NCI-H2171 treated with DMSO at 0.1 percent for 48 hours (cell line): ENCODE measurements at places on chromosomes 13 and 19.
A peak's percentile ranks its signal among the peaks of the same experiment; 100 is the strongest.

- no peak for DNase-seq
Observed at GRCh38 chr13:99277629-99278028, 19.4 kb upstream of the GPR18 start.

- DNase-seq: no peak
Observed at GRCh38 chr19:2109046-2109864, 12.5 kb downstream of the IZUMO4 start.

GRCh38 chr19:952049-952679 lies 26.3 kb downstream of the ARID3A start:
- no peak for DNase-seq

GRCh38 chr13:45838171-45838745 lies 13.3 kb downstream of the SIAH3 start:
- DNase-seq: peak; percentile 43

DNA sequence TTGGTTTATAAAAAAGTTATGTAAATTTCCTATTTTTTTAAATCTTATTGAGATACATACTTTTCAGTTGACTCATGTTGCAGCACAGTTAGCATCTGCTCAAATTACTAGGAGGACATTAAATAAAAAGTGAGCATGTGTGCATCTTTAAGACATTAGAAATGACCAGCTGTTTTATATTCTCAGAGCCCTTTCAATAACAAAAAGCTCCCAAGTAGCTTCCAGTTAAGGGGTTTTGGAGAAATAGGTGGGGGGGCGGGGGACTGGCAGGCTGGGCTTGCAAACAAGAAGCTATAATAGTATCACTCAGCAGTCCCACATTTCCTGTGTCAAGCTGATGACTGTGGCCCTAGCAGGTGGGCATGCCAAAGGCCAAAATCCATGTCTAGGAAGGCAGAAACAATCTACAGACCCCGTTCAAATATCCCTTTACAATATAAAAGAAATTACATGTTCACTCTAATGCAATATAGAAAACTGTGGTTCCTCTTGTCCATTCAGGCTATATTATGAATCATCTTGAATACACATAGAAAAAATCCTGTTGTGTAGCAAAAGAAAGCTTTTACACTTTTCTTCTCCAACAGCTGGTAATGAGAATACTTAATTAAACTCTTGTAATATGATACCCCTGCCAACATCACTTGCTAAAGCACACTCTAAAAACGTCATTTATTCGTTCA lies 1713.2 kb upstream of the SLC10A2 start:
- DNase-seq: peak; percentile 78

DNA sequence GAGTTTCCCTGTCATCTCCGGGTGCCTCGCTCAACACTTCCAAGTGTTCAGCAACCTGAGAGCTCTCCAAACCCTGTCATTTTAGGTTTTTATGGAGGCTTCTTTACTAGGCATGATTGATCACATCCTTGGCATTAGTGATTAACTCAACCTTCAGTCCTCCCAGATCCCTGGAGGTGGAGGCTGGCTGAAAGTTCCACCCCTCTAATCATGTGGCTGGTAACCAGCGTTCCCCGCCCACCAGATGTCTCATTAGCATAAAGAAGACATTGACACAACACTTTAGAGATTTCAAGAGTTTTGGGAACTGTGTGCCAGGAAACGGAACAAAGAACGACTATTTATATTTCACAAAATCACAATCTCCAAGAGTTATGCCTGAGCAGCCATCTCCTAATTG lies 71.1 kb upstream of the RGCC start:
- no peak for DNase-seq

DNA sequence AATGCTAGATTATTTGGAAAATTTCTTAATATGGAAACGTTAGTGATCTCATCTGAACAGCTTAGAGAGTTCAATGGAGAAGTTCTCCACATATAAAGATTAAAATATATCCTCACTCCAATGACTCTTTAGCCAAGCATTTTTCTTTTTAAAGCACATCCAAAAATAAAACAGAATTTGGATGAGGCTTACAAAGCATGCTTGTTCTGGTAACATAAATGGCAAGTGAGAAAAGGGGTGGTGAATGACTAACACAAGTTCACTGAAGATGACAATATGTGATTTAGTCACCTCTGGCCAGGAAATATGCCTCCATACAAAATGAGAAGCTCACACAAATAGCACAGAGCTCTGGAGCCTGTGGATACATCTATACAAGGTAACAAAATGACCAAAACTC lies 253.0 kb downstream of the PCDH20 start:
- no peak for DNase-seq

- DNase-seq: no peak
Observed at GRCh38 chr19:30123611-30124010, 181.6 kb downstream of the URI1 start.

- DNase-seq: peak; percentile 82
Observed at GRCh38 chr19:34134190-34135053, 37.9 kb upstream of the LSM14A start.

GRCh38 chr19:35902870-35903475 lies 644 bp downstream of the HCST start:
- DNase-seq: no peak

- DNase-seq: no peak
Observed at GRCh38 chr13:95763601-95764000, 86.7 kb downstream of the DNAJC3 start.

- DNase-seq: no peak
Observed at GRCh38 chr13:35449821-35450220, 26.7 kb downstream of the MAB21L1 start.

GRCh38 chr19:7856109-7856591 lies 18.0 kb downstream of the PRR36 start:
- DNase-seq: no peak

- DNase-seq: no peak
Observed at GRCh38 chr13:53460796-53461195, 432.2 kb downstream of the OLFM4 start.

- DNase-seq: no peak
Observed at GRCh38 chr13:39385621-39386231, 217.3 kb downstream of the LHFPL6 start.

DNA sequence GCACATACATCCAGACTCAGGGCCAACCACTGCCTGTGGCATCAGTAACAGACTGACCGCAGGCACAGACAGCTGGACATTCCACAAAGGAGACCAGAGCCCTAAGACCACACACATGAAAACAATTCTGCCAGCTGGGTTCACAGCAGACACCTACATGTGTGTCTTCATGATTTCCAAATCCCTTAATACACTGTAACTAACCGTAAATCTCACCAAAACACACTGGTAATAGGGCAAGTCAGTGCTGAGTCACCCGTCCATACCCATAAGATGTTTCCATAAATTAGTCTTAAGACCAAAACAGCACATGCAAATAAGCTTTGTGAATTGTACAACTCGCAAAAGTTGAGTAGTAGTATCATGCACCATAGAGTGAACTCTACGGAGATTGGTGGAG lies 65.4 kb downstream of the TUBGCP3 start:
- no peak for DNase-seq

- no peak for DNase-seq
Observed at GRCh38 chr19:55253842-55254624, 4.8 kb downstream of the PPP6R1 start.

DNA sequence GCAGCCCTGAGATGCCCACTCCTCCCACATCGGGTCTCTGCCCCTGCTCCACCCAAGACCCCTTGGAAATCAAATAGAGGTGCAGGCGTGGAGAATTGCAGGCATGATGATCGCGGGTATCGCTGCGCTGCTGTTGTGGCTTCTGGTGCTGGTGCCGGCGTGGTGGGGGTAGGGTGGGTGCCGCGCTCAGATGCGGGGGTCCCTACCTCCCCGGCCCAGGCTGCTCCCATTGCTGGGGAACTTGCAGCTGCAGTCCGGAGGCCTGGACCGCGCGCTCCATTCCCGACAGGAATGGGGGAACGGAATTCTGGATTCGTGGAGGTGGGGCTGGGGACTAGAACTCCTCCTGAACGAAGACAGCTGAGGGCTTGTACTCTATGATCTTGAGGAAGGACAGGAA lies 20.4 kb downstream of the CYP2F1 start:
- DNase-seq: no peak

DNA sequence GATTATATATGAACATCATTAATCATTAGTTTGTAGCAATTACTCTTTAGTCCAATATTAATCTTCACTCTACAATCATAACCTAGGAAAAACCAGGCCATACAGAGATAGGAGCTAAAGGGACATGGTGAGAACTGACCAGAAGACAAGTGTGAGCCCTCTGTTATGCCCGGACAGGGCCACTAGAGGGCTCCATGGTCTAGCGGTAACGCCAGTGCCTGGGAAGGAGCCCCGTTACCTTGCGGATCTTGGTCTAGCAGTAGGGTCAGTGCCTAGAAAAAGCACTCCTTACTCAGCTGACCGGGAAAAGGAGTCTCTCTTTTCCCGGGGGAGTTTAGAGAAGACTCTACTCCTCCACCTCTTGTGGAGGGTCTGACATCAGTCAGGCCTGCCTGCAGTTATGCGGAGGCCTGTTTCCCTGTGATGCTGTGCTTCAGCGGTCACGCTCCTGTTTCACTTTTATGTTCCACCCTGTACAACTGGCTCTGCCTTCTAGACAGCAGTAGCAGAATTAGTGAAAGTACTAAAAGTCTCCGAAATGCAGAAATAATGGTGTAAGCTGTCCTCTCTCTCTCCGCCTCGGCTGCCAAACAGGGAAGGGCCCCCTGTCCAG lies 13.8 kb downstream of the OR7D4 start:
- DNase-seq: peak; percentile 26

- no peak for DNase-seq
Observed at GRCh38 chr19:34985249-34986022, 14.7 kb upstream of the GRAMD1A start.

GRCh38 chr13:86986448-86986847 lies 684.7 kb upstream of the SLITRK5 start:
- no peak for DNase-seq

DNA sequence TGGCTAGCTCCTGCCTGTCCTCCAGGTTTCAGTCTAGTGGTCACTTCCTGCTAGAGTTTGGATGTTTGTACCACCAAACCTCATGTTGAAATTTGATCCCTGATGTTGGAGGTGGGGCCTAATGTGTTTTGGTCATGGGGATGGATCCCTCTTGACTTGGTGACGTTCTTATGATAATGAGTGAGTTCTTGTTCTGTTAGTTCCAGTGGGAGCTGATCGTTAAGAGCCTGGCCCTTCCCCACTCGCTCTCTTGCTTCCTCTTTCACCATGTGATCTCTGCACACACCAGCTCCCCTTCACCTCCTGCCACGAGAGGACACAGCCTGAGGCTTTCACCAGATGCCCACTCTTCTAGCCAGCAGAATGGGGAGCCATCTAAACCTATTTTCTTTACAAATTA lies 86.8 kb upstream of the SCEL start:
- no peak for DNase-seq

GRCh38 chr13:70388935-70389334 lies 280.7 kb upstream of the KLHL1 start:
- DNase-seq: no peak

- DNase-seq: no peak
Observed at GRCh38 chr19:15641901-15642491, 1.3 kb downstream of the CYP4F3 start.

- DNase-seq: no peak
Observed at GRCh38 chr19:40703029-40703755, 12.7 kb upstream of the NUMBL start.

DNA sequence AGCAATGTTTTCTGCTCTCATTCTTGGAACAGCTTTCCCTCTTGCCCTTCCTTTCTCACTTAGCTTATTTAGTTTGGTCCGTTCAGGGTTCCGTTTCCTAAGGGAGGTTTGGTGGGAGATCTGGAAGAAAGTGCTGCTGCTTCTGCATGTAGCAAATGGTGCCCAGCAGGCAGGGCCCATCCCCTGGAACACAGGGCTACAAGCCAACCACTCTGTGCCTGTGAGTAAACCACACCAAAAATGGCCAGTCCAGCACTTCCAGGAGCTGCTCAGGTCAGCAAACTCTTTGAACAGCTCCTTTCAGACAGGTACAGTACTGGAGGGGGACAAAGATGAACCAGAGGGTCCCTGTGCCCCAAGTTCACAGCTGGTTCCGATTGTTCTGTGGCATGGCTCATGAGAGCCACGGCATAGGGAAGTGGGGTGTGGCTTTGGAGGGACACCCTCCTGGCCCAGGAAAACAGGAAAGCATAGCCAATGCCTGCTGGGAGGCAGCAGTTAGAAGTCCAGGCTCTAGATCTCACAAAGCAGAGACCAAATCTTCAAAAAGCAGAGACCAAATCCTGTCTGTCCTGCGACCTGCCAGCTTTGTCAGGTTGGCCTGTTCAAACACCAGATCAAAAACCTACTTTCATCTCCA lies 39.5 kb downstream of the FAM124A start:
- DNase-seq: no peak

DNA sequence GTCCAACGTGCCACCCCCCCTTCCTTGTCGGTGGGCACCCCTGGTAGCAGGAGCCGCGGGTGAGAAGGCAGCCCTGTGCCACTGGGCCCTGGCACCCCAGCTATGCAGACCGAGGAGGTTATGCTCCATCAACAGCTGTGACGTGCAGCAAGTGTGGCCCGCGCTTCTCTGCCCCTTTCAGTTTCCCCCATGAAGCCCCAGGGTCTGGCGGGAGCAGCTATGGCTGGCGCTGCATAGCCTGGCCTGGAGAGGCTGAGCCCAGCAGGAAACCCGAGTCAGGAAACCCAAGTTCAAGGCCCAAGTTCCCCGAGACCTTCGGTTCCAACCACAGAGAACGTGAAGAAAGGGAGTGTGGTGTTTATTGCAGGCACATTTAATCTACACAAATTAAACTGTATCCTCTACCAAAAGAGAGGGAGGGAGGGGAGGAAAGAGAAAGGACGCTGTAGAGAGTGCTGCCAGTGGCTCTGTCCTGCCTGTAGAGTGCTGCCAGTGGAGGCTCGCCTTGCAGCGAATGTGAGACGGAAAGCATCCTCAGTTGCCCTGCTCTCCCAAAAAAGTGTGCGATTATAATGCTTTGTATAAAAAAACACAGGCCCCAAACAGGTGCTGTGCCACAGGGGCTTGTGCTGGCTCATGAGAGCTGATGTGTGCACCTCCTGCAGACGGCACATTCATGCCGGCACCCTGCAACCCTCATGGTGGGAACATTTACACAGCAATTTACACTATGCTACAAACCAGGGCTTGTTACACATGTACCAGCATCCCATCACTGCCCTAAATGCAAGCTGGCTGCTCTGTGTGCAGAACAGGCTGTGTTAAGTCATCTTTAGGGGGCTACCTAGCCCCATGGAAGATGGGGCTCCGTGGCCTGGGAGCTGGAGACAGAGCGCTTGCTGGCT lies 16.3 kb downstream of the POP4 start:
- no peak for DNase-seq

DNA sequence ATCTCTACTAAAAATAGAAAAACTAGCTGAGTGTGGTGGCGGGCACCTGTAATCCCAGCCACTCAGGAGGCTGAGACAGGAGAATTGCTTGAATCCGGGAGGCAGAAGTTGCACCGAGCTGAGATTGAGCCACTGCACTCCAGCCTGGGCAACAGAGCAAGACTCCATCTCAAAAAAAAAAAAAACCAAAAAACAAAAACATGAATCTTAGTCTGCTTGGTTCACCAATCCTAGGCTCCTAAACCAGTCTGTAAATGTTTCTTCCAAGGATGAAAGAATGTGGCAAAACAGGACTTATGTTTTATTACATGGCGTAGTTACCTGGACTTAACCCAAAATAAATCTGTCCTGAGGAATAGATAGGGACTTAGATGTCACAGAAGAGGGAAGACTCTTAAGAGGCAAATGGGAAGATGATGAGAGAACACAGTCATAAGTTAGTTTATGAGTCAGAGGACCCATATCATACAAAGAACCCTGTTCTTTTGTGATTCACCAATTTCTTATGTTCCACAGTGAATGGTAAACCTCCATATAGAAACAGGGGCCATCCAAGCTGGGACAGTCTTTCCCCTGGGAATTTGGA lies 6.9 kb upstream of the FBXL3 start:
- DNase-seq: no peak
